Activated gamma-delta T cell treated with Interleukin-2 at 50 U/mL for 16 hours (primary cell): ENCODE measurements at places on chromosomes 4 and X.

DNA sequence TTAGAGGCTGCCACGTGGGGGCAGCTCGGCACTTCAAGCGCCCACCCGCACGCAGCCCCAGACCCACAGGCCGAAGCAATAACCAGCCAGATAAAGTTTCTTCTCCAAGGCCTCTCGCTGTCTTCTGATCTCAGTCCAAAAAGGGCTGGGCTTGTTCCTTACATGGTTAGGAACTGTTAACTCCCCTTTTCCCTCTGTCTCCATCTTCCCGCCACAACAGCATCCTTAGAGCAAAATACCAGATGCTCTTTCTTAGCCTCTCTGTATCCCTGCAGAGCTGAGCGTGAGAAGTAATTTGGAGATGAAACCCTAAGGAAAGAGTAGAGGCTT is 23.4 kb upstream of the KIAA1210 start:
- no peak for DNase-seq

- no peak for DNase-seq
Observed at GRCh38 chr4:118034053-118034785, at the start of gene NDST3. Gene NDST3, plus strand, starts transcription at chr4:118034486. Its CDS starts 19,425 bp downstream, at chr4:118053911.

DNA sequence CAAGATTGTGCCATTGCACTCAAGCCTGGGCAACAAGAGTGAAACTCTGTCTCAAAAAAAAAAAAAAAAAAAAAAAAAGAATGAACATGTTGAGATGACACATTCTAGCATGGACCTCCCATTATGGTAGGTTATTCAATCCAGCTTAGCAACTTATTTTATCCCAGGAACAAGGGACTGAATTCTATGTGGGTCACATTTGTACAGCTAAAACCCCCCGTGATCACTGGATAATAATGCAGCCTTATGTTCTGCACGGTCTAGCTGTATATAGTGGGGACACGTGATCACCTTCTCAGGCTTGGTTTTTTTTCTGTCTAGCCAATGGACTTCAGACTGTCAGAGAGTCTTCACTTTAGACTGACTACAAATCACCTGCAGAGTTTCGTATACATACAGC is 115.2 kb upstream of the FRG1 start:
- DNase-seq, result no peak

DNA sequence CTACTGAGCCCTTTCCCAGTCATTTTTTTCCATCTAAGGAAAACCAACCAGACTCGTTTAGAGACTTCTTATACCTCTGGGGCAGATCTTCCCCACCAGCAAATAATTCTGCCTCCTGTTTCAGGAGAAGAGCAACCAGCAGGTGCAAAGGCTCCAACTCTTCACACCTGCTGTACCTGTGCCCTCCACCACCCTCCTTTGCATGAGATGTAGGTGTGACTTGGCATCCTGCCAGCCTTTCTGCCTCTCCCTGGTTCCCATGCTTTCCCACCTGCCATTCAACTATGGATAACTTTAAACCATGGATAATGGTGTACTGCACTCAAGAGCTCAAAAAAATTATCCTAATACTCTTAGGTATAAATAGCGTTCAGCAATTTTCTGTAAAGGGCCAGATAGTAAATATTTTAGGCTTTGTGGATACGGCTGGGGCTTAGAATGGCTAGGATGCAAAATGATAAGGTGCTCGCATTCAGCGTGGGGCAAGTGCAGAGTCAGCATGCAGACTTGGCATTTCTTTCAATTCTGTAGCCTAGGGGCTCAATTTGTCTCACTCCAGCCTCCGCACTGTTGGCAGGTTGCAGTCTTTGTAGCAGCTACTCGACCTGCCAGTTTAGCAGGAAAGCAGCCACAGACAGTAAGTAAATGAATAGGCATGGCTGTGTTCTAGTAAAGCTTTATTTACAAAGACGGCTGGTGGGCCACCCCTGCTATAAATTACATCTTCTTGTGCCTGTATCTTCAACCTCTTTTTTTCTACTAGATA is 79.8 kb downstream of the HCCS start:
- DNase-seq, result no peak

DNA sequence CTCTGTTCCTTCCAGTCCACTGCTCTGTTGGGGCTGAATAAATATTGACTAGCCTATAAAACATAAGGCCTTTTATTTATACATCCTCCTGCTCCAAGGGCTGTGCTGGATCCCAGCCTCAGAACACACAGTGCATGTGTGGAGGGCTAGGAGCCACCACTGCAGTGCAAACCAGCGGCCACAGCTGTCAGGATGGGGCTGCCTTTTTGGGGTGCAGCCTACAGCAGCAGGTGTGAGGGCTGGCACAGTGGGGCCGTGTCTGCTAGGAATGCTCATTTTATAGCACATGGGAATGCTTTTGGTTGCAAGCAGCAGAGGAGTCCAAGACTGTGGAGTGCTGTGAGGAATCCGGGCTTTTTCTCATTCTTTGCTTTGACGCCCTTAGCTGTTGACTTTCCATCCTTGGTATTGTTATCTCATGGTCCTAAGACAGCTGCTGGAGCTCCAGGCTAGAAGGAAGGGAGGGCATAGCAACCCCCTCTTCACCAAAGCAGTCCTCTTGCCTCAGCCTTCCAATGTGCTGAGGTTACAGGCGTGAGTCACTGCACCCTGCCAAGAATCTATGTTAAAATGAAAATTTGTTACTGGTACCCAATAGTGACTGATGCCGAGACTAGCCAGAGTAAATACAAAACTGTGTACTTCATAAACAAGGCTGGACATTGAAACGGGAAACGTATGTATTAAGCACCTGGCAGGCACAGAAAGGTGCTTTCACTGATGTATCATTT is 334.3 kb upstream of the GATB start:
- DNase-seq, result no peak

DNA sequence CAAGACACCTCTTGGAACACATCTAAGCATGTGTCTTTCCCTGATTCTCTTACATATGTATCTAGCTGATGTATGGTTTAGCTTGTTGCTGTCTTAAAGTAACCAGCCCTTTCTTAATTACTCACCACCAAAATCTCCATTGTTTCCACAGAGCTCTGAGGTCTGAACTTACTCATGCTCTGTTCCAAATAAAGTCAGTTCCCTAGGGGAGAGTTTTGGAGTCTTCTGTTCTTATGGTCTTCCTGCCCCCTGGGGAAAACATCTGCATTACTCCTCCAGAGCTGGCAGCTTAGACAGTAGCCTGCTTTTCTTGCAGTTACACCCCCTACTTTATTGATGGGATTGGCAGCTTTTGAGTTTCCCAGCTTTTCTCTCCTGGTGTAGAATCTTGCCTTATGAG is 125.8 kb downstream of the EDA start:
- no peak for DNase-seq

DNA sequence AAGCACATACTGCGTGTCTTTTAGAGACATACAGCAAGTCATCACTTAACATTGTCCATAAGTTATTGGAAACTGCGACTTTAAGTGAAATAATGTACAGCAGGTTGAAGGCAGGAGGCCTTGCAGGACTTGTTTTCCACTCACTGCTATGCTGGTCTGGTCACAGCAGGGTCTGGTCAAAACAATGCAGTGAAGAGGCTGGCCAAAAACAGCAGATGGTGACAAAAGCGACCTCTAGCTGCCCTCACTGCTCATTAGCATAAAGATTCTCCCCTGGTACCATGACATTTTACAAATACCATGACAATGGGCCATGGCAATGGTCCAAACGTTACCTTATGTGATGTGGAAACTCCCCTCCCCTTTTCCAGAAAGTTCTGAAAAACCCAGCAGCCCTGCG is 1283.6 kb downstream of the FSTL5 start:
- DNase-seq, result no peak

- no peak for DNase-seq
Observed at GRCh38 chr4:183201331-183201730, 102.3 kb downstream of the WWC2 start.
